Stimulated activated CD4-positive, alpha-beta T cell treated with anti-CD3 and anti-CD28 coated beads, TNF-alpha, amount 100 ng/mL, for 1 hour (primary cell): ENCODE measurements at places on chromosomes 12 and 14.

- no peak for DNase-seq
Observed at GRCh38 chr14:55963295-55963694, 154.9 kb upstream of the PELI2 start.

GRCh38 chr12:39123580-39124253 lies 218.3 kb upstream of the CPNE8 start:
- DNase-seq = no peak

DNA sequence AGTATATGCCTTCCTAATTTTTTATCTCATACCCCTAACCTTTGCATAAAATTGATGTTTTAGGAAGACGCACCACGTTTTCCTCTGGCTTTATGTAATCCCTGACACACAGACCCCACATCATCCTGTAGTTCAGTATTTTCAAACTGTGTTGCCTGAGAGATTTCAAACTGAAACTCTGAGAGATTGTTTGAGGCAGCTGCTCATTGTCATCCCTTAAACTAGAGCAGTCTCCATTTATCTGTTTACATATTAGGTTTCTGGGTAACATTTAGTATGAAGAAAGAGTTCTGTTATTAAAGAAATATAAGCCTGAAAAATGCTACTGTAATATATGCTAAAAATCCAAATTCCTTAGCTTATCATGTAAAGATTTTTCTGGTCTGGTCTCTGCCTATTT lies 24.3 kb downstream of the MNAT1 start:
- no peak for DNase-seq

DNA sequence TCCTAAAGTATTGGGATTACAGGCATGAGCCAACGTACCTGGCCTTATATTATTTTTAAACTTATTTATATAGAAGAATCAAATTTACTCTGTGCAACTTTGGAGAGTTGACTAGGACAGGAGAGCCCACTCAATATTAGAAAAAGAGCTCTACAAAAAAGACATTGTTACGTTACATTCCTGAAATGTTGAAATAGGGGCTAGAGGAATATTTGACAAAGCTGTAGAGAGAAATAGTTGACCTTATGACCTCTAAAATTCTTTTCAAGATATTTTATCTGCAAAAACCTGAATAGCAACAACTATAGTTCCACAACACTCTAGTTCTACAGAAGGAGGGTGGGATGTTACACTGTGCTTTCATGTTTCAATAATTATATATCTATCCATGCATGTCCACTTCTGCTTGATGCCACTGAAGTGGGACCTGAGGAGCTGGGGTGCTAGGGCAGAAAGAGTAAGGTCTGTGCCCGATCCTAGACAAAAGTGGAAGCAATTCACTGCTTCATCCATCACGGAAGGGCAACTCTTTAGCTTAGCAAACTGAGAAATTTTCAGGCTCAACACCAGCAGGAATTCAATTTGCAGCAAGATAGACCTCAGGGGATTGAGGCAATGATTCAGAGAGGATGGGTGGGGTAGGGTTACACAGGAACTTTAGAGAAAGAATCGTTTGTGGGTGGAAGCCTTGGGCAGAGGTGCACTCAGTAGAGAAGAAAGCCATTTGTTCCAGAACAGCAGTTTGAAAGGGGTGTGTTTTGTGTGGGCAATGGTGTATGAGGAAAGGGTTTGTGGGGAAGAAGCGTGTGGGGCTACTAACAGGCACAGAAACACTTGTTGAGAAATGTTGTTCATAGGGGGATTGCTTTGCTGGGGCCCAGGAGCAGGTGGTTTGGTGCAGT lies 16.0 kb upstream of the RNASE10 start:
- DNase-seq = no peak

- no peak for DNase-seq
Observed at GRCh38 chr12:76451528-76451927, 103.3 kb upstream of the BBS10 start.

GRCh38 chr14:59208224-59208814 lies 19.9 kb downstream of the DAAM1 start:
- DNase-seq = no peak

GRCh38 chr14:34177466-34177865 lies 226.6 kb upstream of the EGLN3 start:
- no peak for DNase-seq

DNA sequence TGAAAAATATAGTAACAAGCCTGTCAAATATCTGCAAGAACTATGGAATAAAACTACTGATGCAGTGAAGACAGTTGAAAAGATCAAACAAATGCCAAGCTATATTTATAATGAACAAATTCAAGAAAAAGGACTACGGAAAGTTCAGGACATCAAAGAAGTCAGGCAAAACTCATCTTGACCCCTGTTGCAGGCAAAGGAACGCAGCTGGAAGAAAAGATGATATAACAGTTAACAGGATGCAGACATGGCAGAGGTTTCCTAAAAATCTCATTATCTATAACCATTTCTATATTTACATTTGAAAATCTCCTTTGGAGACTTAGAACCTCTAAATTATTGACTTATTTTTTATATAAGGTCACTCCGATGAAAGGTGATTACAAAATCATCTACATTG lies 34.1 kb downstream of the MDM2 start:
- DNase-seq = no peak

DNA sequence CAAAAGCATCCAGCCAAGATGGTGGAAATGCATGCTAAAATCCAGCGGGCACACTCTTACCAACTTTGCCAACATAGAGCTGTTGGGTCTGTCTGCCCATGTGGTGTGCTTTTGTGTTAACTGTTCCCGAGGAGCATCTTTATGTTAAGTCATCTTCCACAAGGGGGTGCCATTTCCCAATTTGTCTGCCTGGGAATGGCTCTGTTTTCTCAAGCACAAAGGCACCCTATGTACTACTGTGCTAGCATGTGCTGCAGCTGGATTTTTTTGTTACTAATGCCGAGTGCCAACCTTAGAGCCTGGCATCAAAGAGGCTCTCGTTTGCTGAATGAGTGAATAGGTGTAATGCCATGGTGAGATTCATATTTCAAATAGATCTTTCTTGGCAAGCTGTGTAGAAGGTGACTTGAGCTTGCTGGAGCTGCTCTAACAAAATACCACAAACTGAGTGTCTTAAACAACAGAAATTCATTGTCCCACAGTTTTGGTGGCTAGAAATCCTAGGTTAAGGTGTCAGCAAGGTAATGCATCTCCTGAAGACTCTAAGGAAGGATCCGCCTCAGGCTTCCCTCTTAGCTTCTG lies 74.3 kb downstream of the TRHDE start:
- no peak for DNase-seq

DNA sequence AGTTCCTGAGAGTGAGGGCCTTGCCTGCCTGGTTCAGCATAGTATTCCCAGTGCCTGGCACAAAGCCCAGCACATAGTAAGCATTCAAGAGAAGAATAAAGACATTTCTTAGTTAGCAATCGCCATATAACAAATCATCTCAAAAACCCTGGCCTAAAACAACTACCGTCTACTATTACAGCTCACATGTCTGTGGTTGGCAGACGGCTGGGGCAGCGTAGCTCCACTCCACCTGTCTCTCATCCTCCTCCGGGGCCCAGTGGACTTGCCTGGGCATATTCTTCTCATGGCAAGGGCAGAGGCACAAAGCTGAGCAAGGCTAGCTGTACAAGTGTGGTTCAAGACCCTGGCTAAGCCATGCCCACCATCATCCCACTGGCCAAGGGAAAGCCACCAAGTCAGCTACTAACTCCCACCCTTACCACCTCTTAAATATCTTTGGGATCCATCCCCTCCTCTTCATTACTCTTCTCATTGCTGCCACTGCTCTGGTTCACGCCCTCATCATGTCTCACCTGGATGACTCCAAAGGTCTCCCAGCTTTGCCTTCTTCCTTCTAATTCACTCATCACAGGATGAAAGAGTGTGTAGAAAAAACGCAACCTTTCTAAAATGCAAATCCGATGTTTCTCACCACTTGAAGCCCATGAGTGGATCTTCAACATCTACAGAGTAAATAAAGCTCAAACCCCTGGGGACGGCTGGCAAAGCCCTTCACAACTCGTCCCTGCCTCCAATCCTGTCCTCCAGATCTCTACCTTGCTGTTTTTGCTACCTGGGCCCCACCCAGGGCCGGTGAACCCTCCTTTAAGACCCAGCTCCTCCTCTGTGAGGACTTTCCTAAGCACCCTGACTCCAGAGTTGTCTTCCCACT lies 10.4 kb downstream of the TMEM229B start:
- no peak for DNase-seq

DNA sequence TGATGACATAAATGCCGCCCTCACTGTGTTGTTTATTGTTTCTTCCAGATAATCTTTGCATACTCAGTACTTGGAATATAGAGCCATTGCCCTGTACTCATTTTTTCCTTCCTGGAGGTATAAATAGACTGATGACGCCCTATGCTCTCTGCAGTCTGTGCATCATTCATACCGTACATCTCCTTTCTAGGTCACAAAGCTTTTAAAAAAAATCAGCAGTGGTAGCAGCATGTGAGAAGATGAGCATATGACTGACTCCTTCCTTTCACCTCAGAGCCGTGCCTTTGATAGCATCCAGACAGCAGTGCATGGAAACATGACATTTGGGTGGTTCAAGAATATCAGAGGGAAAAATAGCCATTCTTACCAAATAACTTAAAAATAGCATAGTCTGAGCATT lies 77.3 kb downstream of the PDE3A start:
- DNase-seq = no peak

DNA sequence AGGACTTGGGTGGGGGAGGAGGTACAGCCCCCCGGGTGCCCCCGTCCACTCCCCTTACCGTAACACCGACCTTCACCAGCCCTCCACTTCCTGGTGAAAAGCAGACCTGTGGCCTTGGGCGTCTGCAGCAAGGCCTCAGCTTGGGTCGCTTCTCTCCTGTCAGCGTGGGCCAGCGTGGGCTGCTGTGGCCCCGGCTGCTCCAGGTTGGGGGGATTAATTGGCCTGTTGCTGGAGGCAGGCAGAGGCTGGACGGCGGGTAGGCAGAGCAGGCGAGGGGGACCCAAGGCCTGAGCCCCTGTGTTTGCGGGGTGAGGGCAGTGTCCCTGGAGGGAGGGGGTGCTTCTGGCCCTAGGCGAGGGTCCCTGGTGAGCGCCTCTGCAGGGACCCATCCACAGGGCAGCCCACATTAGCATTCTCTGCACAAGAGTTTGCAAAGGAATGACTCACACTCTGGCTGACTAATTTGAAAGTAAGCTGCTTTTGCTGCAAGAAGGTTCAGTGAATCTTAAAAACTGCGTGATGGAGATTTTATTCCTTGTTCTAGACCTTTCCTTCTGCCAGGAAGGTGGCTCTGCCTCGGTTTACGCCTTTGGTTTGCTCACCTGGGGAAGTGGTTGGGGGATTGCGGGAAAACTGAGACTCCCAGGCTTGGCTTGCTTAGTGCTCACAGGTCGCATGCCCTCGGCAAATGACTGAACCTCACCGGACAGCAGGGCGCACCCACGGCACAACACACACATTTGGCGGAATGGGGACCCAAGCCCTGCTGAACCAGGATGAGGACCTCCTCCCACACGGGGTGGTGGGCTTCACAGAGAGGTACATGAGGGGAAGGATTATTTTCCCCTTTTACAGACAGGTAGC lies 37.9 kb upstream of the DLK1 start:
- no peak for DNase-seq

DNA sequence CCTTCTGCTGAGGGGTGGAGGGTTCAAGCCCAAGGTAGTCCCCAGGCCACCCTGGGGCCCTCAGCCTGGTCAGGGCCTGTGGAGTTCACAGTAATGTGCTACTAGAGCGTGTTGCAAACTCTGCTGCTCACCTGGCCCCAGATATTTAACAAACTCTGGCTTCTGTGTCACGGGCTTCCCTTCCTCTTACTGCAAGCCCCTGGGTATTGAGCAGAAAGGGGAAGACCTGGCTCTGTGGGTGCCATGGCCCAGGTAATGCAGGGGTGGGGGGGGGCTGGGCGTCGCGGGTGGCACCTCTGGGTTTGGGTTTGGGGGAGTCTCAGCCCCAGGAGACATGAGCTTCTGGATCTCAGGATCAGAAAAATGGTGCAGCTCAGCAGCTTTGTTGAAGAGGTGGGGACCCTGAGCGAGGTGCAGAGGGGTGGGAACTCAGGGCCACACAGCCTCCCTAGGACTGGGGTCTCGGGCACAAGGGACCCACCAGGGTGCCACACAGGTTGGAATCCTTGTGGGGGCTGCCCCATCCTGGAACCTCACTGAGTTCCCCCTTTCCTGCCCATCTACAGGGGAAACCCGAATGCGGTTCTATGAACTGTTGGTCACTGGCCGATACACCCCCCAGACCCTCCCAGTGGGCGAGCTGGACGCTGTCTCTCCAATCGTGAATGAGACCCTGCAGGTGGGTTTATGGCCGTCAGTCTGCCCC lies 4.0 kb downstream of the SETD1B start:
- no peak for DNase-seq

GRCh38 chr12:111773801-111774551 lies 7.2 kb downstream of the ALDH2 start:
- no peak for DNase-seq

GRCh38 chr14:71361336-71361735 lies 454.1 kb downstream of the PCNX1 start:
- DNase-seq = no peak

DNA sequence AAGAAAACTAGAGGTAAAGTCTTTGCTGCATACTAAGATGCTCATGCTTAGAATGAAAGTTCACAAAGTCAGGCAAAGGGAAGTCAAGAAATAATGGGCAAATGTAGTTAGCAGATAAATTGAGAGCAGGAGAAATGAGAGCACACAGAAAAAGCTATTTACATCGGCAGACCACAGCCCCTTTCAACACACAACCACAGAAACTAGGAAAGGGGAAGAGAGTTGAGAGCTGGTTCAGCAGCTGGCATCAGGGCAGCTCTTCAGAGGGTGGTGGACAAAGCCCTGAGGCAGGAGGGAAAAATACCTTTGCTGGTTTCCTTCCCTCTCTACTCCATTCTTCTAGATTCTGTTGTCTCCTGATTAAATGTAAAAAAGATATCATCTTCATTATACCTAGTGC lies 95.4 kb upstream of the ANO4 start:
- DNase-seq = no peak

DNA sequence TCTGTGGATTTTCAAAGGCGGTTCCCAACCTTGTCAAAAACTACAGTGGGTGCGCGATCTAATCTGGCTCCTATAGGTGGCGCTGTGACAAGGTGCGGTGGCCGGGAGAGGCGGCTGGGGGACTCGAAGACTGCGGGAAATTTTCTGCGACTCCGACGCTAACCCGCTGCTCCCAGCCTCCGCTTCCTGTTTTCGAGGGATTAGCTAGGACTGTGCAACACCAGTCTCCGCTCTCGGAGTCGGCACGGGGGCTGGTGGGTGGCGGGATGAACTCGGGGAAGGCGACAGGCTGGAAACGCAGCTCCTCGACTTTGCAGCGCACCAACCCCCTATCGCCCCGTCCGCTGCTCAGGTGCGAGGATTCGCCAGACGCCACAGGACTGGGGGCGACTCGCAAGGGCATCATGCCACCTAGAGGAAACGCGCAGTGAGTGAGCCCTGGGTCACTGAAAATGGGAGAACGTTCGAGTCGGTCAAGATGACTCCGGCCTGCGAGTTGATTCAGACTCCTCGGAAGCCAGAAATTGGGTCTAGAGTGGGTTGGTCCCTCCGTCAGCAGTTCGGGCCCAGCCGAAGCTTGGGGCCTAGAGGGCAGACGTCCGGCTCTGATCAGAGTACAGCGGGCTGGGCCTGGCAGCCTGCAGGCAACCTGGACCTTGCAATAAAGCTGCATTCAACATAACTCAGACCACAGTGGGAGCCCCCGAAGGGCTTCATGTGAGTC lies 5.5 kb upstream of the PAX9 start:
- DNase-seq = no peak
